ENCODE measurements at places on chromosomes 4 and X.

- no peak for DNase-seq
Measured at GRCh38 chr4:152382057-152382785, 153.7 kb downstream of the FBXW7 start.

DNA sequence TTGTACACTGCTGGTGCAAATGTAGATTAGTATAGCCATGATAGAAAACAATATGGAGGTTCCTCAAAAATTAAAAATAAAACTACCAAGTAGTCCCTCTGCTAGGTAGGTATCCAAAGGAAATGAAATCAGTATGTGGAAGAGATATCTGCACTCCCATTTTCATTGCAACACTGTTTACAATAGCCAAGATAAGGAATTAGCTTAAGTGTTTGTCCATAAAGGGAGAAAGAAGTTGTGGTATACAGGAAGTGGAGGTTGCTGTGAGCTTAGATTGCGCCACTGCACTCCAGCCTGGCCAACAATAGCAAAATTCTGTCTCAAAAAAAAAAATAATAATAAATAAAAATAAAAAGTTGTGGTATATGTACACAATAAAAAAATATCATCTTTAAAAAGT is 325.0 kb upstream of the EMCN start:
- DNase-seq: peak; percentile 64

DNA sequence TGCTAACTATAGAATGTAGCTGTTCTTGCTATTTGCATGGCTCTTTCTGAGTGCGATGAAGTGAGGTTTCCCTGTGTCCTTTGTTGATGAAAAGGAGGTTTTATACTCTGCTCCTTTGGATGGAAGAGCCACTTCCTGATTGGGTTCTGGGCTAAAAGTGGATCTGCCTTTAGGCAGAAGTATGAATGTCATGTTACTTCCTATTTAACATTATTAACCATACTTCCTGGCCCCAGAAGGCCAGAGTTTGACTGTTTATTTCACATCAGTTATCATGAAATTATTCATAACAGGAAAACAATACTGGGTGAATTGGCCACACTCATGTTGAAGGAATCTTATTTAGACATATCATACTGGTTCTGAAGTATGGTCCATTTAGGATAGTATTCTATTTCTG is 386.2 kb downstream of the PCDH7 start:
- no peak for DNase-seq

DNA sequence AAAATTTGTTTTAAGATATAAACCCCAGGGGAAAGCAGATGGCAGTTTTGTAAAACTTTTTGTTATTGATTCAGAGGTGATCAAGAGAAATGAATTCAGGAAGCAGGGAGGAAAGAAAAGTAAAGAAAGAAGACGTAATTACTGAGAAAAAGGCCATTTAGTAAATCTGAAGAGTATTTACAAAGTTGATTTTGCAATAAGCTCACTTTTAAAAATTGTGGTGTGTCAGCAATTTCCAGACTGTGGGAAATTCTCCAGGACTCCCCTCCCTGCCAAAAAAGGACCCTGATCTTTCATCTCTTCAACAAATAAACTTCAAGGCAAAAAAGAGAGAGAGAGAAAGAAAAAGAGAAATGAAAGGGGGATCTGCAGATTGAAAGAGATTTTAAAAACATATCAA is 36.6 kb downstream of the PCYT1B start:
- DNase-seq: no peak

GRCh38 chr4:154158361-154159155 is 333.0 kb downstream of the DCHS2 start:
- DNase-seq: no peak

- DNase-seq: no peak
Measured at GRCh38 chr4:19285146-19285545, 966.6 kb upstream of the SLIT2 start.

- no peak for DNase-seq
Measured at GRCh38 chr4:169976951-169977350, 49.2 kb downstream of the MFAP3L start.

GRCh38 chr4:47744253-47744652 is 93.6 kb downstream of the CORIN start:
- DNase-seq: no peak

DNA sequence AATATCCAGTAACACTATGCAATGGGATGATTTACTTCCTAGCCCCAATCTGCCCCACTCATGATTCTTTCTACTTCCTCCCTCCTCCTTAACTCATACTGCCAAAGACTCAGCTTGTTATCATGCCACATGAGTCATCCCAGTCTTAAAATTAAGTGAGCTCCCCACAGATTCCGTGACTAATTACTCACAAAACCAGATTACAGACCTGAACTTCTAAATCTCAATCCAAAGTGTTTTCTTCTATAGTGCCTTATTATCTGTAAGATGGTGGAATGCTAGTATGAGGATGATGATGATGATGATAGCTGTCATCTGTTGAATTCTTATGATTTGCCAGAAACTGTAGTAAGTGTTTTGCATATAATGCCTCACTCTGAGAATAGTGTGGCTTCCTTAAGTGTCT is 27.7 kb upstream of the GPC3 start:
- DNase-seq: peak; percentile 71

DNA sequence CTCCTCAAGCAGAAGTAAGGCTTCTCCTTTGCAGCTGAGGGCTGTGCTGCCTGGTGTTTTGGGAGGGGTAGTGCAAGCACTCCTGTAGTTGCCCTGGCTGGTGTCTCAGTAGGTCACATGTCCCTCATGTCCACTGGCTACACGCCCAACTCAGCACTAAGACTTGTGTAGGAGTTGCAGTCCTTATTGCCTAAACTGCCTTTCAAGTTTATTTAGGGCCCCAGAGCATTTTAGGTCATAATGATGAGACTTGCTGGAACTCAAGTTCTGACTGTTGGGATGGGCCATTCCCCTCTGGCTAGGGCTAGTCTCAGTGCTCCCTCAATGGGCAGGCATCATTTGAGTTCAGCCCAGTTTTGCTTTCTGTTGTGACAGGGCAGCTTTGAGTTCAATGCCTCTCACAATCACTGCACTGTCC is 44.1 kb downstream of the PPM1K start:
- DNase-seq: no peak

DNA sequence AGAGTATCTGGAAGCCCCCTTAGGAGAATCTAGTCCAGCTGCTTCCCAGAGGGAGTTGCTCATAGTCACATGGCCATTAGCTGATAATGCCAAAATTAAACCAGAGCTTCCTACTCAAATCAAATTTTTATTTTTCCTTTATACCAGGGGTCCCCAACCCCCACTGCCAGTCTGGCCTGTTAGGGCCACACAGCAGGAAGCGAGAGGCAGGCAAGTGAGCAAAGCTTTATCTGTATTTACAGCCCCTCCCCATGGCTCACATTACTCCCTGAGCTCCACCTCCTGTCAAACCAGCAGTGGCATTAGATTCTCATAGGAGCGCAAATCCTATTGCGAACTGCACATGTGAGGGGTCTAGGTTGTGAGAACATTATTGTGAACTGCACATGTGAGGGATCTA is 19.2 kb upstream of the TNIP3 start:
- DNase-seq: no peak

DNA sequence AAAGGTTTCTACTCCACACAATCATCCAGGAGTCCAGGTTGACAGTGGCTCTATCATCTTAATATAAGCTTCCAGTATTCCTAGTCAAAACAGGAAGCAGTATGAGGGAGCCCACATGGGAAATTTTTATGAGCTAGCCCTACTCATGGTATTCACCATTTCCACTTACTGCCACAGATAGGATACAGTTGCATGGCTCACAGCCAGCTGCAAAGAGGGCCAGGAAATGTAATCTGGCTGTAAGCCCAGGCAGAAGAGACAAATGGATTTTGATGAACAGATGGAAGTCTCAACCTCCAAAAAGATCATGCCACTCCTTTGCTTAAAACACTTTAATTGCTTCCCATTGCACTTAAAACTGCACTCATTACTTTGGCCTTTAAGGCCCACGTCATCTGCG is 150.6 kb downstream of the ADAMTS3 start:
- no peak for DNase-seq

DNA sequence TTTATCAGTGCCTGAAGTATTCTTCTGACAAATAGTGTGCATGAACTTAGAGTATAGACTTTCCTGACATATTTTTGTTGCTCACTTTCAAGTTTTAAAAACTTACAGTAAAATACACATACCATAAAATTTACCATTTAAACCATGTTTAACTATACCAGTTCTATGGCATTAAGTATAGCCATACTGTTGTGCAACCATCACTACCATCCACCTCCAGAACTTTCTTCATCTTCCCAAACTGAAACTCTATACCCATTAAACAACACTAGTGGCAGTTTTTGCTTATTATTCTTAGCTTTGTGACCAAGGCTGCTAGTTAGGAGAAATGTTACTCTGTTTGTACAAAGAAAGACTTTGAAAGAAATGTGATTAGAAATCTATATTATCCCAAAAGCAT is 25.8 kb downstream of the ATP7A start:
- no peak for DNase-seq

DNA sequence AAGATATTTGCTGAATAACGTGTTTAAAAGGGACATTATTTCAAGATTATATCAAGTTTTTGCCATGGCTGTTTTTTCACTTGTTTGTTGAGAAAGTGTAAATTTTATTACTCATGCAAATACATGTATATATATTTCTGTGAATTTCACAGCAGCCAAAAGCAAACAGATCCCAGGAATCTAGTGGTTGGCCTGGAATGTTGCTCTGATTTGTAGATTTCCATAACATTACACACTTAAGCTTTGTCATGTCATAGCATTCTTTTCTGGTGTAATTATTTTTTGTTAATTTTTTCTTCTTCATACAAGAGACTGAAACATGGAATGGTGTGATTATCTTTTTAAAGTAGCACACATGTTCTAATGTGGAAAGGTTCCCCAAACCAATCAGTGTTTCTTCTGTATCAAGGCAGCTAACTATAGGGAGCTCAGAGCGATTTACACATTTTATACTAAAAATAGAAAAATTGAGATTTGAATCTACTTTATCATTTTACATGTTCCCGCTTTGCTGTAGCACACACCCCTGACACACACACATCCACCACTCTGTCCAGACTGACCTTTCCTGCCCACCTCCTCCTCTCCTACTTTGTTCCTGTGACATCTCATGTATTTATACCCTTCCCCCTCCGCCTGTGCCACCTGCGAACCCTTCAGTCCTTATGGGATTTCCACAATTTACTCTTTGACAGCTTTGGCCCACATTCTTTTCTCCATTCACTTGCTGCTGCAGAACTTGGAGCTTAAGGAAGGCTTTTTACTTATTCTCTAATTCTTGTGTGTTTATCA is 20.3 kb downstream of the RUFY3 start:
- DNase-seq: no peak

DNA sequence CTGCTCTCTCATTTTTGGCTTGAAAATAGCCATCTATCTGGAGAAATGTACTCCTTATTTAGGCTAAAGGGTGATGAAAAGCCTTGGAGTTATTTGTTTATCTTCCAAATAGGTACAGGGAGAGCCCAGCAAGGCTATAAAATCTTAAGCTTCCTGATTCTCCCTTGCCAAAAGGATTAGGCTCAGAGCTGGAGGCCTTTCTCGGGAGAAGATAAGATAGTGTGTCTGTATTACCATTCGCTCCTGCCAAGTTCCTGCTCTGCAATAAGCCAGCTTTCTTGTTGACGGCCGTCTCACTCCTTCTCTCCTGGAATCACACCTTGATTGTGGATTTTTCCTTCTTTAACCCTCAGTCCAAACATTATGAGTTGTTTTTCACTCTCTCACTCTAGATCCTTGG is 171.8 kb upstream of the TTC29 start:
- DNase-seq: no peak

- DNase-seq: peak; percentile 30
Measured at GRCh38 chr4:184850431-184851199, 24.8 kb upstream of the ACSL1 start.

GRCh38 chr4:60656171-60656570 is 544.0 kb upstream of the ADGRL3 start:
- DNase-seq: no peak

- DNase-seq: no peak
Measured at GRCh38 chr4:16672421-16672820, 226.0 kb downstream of the LDB2 start.

GRCh38 chr4:44493924-44494323 is 45.3 kb upstream of the KCTD8 start:
- no peak for DNase-seq

GRCh38 chr4:3858046-3858730 is 92.0 kb downstream of the ADRA2C start:
- no peak for DNase-seq

GRCh38 chrX:100600758-100601157 is 16.0 kb downstream of the TNMD start:
- DNase-seq: no peak

- peak; percentile 2 for DNase-seq
Measured at GRCh38 chrX:136863826-136864225, 16.7 kb downstream of the RBMX start.

- DNase-seq: no peak
Measured at GRCh38 chrX:40653535-40653934, 6.2 kb upstream of the CXorf38 start.

DNA sequence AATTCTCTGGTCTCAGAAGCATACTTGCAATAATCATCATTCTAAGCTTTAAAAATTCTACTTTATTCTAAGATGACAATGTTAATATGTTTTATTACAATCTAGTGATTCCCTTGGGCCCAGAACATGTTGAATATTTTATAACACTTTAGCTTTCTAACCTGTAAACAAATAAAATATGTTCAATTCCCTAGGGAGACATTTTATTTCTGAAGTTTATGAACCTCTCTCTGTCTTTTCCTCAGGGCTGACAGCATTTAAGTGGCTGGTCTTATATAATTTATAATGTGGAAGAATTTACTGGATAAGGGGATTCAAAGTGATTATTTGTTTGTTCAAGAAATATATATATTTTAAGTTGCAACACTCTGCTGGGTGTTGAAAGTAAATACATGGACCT is 55.3 kb upstream of the NPFFR2 start:
- no peak for DNase-seq

All from MV-4-11 (cell line).